Stimulated activated CD8-positive, alpha-beta memory T cell treated with anti-CD3 and anti-CD28 coated beads, Interleukin-2, amount 100 ng/mL, for 48 hours (primary cell): ENCODE measurements at places on chromosomes 11 and 22.
A peak's percentile ranks its signal among the peaks of the same experiment; 100 is the strongest.

- no peak for DNase-seq
Observed at GRCh38 chr11:119742263-119742861, 13.4 kb upstream of the NECTIN1 start.

DNA sequence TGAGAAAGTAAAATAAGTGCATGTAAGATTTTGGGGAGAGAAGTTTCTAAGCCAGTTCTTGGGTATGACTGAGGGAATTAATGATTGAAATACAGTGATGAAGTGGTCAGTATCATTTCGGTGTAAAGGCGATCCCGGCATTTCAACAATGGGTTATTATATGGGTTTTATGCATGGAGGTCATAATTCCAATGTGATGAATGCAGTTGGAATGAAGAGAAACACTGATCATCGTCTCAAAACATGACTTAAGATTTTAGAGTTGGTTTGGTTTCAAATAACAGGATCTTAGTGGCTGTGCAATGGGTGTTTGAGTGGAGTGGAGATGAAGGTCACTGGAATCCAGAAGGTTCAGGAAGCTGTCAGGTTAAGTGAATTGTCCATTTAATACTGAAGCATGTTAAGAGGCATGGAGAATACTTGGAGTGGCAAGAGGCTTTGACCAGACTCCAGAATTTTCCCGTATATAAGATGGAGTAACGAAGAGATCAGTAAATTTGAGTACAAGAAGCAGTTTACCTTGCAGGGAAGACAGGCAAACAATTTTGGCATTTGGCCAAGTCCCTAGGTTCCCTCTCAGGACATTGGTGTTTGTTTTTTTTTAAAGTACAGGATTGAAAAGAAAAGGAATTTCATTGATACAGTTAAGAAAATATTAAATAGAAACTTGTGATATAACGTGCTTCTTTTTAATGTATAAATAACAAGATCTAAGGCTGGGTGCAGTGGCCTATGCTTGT, 96.4 kb upstream of the BIRC3 start:
- DNase-seq, result no peak

DNA sequence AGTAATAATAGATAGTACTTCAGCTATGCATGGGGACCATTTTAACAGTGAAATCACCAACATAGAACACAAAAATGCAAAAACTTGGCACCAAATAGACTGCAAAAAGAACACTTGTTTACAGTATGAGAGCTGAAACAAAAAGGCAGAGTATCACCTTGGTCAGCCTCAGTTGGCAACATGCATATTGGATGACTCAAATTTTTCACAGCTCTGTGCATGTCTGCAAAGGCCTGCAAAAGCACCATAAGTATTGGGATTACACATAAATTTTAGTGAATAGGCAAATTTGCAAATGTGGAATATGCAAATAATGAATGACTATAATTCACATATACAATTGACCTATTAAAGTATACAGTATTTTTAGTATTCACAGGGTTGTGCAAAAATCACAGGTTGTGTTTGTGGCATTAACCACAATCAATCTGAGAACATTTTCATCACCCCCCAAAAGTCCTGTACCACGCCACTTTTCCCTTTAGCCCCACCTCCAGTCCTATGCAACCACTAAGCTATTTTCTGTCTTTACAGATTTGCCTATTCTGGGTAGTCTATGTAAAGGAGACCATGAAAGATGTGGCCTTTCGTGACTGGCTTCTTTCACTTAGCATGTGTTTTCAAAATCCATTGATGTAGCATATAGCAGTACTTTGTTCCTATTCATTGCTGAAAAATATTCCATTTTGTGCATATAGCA, 47.2 kb downstream of the CCDC15 start:
- DNase-seq, result no peak

- DNase-seq, result no peak
Observed at GRCh38 chr11:764322-765024, 12.8 kb downstream of the GATD1 start.

DNA sequence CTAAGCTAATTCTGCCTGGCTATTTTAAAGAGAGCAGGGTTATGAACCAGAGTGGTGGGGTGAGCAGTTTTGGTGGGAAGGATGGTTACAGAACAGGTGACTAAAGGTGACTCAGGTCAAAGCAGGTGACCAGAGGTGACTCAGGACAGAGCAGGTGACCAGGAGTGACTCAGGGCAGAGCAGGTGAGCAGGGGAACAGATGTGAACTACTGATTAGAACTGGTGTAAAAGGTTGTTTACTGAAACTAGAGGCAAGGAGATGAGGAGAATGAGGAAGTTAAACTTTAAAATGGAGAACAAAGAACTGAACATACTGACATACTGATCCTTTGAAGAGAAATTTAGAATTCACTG, 15.4 kb upstream of the HYLS1 start:
- no peak for DNase-seq

- DNase-seq, result no peak
Observed at GRCh38 chr11:133687781-133688180, 155.5 kb upstream of the OPCML start.

DNA sequence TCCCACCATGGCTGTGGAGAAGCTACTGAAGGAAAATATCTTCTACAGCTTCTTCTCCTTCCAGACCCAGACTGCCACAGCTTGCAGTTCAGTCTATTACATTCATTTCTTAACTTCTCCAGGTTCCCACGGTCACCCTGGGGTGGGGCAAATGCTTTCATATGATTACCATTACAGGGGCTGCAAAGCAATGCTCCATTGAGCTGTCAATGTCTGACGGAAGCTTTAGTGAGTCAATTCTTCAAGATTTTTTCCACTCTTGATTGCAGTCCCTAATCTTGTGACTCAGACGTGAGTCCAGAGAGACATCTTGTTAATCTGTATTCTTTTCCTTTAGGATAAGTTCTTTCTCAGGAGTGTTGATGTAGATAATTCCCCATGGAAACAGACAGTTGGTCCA, 233.4 kb upstream of the DDI1 start:
- no peak for DNase-seq

GRCh38 chr11:94147433-94147845, 18.8 kb downstream of the PANX1 start:
- peak; percentile 20 for DNase-seq

GRCh38 chr22:48760481-48761390, 1066.9 kb downstream of the BRD1 start:
- no peak for DNase-seq

DNA sequence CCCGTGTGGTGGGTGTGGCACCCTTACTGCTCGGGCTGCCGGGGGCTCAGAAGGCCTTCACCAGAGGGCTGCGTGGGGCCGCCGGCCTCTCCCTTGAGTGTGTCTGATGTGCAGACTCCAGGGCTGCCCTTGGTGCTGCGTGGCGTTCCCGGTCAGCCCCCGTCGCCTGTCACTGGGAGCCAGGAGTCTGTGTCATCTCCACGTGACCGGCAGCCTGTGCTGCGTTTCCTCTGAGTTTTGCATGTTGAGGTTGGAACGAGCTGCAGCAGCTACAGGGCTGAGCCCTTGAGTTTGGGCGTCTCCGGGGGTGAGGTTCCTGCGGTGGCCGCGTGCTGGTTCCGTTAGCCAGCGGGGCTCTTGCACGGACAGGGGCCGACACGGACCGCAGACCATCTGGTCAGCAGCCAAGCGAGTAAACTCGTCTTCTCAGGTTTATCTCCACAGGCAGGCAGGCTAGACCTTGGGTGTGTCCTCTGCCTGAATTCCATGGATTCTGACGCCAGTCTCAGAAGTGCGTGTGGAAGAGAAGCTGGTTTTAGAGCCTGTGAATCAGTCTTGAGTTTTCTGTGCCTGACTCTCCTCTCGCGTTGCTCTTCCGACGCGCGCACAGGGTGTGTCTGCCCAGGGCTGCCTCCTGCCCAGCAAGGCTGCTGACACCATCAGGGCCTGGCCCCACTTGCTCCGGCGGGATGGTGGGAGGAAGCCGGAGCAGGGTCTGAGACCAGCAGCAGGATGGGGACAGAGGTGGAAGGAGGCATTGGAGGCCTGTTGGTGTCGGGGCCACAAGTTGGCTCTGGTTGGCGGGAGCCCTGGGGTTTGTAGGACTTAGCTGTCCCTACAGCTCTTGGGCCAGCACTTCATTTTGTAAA, 10.5 kb downstream of the PTDSS2 start:
- DNase-seq, result no peak

- peak; percentile 82 for DNase-seq
Observed at GRCh38 chr22:30386960-30387827, at the start of gene RNF215. TSS of gene RNF215 (minus strand) at chr22:30387411. CDS start at chr22:30387313, 98 bp downstream.

GRCh38 chr11:10096987-10097386, 197.0 kb downstream of the SBF2 start:
- DNase-seq, result no peak

DNA sequence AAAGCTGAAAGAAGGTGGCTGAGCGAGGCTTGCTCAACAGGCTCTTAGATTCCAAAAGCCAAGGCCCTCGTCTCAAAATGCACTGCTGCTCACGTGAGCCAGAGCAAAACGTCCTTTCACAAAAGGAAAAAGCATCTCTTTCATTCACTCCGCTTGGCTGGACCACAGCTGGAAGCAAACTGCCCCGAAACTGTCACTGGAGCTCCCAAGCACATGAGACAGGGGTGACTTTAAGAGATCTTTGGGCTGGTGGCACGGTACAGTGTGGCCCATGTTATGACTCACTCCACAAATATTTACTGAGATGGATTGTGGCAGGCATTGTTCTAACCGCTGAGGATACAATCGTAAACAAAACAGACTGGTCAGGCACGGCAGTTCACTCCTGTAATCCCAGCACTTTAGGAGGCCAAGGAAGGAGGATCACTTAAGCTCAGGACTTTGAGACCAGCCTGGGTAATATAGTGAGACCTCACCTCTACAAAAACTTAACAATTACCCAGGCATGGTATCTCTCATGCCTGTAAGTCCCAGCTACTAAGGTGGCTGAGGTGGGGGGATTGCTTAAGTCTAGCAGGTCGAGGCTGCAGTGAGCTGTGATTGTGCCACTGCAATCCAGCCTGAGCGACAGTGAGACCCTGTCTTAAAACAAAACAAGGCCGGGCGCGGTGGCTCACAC, 3.6 kb downstream of the PLA2G6 start:
- no peak for DNase-seq

- no peak for DNase-seq
Observed at GRCh38 chr11:28241760-28242159, 133.6 kb downstream of the METTL15 start.

- DNase-seq, result no peak
Observed at GRCh38 chr11:30985536-30985935, 384.0 kb downstream of the DCDC1 start.

DNA sequence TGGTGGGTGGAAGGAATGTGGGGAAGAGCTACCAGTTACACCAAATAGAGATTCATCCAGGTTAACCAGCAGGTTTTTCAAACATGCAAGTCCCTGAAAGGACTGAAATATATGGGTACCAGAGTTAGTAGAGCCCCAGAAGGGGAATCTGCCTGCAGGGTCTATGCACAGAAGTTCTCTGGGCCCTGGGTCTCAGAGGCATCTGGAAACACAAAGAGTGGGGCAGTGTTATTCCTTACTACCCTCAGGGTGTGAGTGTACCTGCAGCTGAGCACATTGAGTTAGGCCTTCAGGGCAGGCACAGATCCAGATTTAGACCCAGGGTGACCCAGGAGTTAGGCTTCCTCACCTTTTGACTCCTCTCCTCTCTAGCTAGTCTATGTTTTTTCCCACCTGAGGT, 43.9 kb upstream of the SWAP70 start:
- DNase-seq, result no peak

DNA sequence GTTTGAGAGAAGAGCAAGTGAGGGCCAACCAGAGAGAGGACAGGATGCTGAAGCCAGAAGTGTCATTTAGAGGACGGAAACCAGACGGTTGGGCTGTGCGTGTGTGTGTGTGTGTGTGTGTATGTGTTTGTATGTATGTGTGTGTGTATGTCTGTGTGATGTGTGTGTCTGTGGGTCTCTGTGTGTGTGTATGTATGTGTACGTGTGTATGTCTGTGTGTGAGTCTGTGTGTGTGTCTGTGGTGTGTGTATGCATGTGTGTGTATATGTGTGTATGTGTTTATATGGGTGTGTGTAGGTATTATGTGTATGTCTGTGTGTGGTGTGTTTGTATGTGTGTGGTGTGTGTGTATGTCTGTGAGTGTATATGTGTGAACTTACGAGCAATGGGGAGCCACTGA, 77.7 kb upstream of the EIF3D start:
- DNase-seq, result no peak

GRCh38 chr11:128628686-128629085, 41.3 kb upstream of the ETS1 start:
- DNase-seq, result no peak

DNA sequence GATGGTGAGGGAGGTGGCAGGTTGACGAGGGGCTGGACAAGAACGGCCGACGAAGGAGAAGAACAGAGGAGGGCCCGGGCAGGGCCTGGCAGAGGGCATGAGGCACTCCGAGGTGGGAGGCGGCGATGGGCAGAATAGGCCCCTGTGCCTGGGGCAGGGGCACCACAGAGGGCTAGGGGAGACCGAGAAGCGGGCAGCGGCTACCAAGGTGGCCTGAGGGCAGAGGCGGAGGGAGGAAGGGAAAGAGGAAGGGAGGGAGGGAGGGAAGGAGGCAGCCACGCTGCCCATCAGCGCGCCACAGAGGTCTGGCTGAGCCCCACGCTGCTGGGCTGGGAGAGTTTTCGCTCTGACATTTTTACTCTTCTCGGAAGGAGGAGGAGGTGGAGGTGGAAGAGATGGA, 11.3 kb downstream of the LSP1 start:
- no peak for DNase-seq

DNA sequence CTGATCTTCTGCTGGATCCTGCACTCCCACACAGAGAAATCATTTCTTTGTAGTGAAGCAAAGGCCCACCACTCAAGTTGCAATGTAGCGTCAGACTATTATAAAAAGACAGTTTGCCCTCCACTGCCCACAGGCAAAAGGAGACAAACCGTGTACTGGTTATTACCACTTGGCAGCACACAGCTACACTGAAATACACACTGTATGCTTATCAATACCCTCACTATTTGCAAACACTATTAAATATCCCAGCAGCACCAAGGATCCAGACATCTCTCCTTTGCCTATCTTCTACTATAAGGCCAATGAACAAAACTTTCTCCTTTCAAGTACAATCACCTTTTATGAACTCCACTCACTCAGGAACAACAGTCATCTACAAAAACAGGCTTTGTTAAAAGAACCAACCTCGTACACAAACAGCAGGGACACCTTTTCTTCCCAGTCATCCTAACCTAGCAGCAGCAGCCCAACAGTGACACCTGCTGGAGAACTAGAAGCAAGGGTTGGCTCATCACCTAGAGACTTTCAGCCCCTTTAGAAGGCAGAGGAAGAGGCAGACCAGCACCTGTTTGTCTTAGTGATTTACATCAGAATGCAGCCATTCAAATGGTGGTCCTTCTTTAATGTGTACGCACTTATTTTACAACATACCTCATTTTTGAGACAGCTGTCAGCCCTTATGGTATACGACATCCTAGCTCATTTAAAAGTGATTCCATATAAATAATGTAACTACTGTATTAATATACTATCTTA, 56.1 kb downstream of the AMBRA1 start:
- peak; percentile 14 for DNase-seq

DNA sequence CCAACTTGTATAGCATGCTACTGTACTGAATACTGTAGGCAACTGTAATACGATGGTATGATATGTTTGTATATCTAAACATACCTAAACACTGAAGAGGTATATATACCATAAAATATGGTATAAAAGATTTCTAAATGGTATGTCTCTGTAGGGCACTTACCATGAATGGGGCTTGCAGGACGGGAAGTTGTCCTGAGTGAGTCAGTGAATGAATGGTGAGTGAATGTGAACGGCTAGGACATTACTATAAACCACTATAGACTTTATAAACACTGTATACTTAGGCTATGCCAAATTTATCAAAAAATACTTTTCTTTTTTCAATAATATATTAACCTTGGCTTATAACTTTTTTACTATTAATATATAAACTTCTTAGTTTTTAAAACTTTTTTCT, 66.8 kb downstream of the ZC3H12C start:
- no peak for DNase-seq
